NCI-H1092 treated with DMSO at 0.1 percent for 48 hours (cell line): ENCODE measurements at places on chromosomes 7 and 10.

- DNase-seq, result no peak
Observed at GRCh38 chr7:51376420-51377092, 59.9 kb upstream of the COBL start.

DNA sequence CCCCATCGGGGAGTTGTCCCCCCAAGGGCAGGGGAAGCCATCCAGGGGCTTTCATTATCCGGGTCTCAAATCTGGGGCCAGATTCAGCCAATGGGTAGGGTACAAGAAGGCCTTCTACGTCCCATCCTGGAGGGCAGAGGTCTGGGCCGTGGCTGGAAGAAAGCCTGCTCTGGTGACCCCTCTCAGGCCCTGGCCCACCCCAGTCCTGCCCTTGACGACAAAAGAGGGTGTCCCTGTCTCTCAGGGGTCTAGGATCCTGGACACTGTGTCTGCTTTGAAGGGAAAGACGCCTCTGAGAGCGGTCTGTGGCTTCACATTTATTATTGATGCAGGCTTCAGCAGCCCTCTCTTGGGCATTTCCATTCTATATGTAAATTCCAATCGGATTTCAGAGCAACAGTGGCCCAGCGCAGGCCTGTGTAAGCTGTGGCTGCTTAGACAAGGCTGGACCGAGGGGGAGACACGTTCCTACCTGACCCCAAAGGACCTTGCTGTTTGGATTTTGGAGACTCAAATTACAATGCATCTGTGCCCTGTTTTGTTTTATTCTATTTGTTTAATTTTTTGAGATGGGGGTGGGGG lies 83.2 kb upstream of the BAIAP2L1 start:
- no peak for DNase-seq

- no peak for DNase-seq
Observed at GRCh38 chr10:113108194-113108835, 158.3 kb downstream of the TCF7L2 start.

GRCh38 chr10:121426307-121426706 lies 171.9 kb downstream of the FGFR2 start:
- no peak for DNase-seq

GRCh38 chr7:23293500-23294073 lies 5.6 kb upstream of the MALSU1 start:
- no peak for DNase-seq

DNA sequence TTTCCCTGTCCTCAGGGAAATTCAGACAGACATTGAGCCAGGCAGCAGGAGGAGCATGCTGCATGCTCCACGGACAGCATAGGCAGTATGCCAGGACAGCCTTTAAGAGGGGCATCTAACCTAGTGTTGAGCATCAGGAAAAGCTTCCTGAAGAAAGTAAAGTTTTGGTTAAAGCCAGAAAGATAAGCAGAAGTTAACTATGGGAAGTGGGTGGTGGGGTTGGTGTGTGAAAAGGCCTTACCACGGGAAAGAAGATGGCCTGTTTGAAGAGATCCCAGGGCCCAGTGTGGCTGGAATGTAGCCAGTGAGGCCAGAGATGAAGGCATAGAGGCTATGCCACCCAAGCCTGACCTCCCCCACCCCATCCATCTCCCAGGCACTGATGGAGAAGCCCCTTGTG lies 102.4 kb upstream of the PLXNA4 start:
- no peak for DNase-seq

GRCh38 chr7:47786557-47787248 lies 161.6 kb downstream of the PKD1L1 start:
- no peak for DNase-seq

GRCh38 chr7:41002741-41003610 lies 699.9 kb downstream of the INHBA start:
- DNase-seq, result no peak

- no peak for DNase-seq
Observed at GRCh38 chr7:144534655-144535395, 131.3 kb upstream of the NOBOX start.

GRCh38 chr7:51059504-51060142 lies 257.0 kb downstream of the COBL start:
- DNase-seq, result no peak

DNA sequence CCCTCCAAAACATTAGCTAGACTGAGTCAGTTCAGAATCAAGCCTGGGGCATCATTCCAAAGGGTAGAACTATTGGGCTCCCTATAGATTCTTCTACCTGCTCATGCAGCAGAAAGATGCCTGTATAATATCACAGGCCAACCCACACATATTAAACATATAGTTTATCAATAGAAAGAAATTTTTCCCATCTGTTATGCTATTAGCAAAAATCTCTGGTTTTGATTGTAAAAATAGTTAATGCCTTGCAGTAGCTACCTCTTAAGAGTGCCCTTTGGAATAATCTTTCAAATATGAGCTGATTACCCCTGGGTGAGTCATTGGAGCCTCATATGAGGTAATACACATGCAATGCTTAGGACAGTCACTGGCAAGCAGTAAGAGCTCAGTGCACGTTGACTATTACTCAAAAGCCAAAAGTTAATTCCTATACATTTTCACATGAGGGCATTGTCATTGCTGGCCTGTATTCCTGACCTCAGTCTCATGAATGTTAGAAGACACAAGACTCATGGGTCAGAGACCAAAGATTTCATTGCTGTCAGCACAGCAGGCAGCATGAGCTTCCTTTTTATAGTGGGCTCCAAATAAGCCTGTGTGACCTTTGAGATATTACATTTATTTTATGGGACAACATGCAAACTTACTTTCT lies 180.0 kb downstream of the FGFR2 start:
- no peak for DNase-seq

DNA sequence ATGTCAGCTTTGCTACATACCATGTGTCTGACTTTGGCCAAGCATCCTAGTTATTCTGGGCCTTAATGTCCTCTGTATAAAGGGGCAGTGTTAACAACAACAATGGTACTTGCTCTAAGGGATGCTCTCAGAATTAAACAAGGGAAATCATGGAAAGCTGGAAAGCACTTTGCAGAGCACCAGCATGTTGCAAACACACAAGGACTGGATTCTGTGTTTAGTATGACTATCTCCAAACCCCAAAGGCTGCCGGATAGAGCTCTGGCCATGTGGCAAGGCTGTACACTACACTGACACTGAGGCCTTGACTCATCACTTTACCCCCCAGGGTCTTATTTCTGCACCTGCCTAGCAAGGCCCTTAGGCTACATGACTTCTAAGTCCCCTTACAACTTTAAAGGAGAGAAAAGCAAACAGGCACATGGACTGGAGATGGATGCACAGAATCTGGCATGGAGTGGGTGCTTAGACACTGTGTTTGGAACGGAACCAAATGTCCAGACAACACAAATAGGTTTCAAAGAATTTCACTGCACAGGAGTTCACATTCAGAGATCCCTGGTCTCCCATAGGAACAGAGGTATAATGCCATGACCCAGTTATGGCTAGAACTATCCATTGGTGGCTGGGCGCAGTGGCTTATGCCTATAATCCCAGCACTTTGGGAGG lies 74.6 kb downstream of the FAM13C start:
- DNase-seq, result no peak

GRCh38 chr10:822661-823367 lies 108.7 kb downstream of the LARP4B start:
- no peak for DNase-seq

DNA sequence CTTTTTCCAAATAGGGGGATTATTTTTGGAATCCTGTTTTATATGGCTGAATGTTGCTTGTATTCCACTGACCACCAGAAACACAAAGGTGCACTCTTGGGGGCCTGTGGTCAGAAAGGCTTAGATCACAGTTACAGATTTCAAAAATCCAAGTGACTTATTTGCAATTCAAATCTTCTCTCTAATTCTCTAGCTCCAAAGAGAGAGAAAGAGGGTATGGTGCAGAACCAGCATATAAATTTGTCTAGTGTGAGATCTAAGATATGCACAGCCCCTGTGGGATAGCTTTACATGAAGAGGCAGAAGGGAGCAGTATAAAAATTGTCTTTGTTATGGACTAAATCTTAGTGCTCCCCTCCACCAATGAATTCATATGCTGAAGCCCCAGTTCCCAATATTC lies 1121.7 kb upstream of the CELF2 start:
- no peak for DNase-seq

DNA sequence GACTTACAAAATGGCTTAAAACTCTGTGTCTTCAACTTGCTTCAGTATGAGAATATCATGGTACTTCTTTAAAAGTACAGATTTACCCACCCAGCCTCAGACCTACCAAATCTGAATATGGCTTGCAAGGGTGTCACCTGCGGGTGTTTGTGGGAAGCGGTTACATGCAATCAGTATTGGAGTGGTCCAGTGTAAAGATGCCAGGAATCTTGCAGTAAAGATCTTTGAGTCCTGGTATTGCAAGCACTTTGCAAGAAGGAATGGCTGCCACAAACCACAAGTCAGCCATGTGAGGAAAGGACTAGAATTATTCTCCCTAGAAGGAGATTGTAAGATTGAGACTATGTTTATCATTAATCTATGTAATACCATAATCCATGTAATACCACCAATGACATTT lies 115.1 kb downstream of the PON1 start:
- no peak for DNase-seq

DNA sequence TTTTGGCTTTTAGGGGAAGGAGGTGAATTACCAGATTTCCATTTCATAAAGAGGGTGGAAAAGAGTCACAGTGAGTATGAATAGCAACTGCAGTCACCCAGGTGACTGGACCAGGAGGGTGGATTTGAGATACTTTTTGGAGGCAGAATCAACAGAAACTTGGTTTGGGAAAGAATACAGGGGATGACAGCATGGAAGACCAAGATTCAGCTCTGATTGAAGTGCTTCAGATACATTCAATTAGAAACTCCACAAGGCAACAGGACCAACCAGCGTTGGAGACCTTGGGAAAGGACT lies 83.0 kb downstream of the SGMS1 start:
- DNase-seq, result no peak

GRCh38 chr7:43439631-43440401 lies 143.1 kb upstream of the STK17A start:
- peak; percentile 9 for DNase-seq

DNA sequence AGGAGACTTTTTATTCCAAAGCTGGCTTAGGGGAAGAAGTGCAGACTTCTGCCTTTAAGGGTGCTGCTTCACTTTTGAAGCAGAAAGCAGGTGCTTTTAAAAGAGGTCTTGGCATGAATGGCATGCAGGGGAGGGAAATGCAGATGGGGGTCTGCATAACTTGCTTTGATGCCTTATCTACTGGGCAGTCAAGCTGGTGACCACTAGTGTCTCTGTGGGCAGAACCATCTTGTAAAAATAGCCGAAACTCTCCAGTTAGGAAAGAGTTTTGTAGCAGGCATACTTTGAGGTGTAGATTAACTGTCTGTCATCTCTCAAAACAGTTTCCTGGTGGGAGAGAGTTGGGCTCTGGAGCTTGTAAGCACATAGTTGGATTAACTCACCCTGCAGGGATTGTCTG lies 9.9 kb upstream of the CTNNA3 start:
- DNase-seq, result no peak
